Cortex of kidney (tissue), 1 donor: ENCODE measurements at places on chromosomes 4 and X.
A peak's percentile ranks its signal among the peaks of the same experiment; 100 is the strongest.

GRCh38 chrX:149129767-149130166, 375.3 kb downstream of the IDS start:
- no peak for DNase-seq

DNA sequence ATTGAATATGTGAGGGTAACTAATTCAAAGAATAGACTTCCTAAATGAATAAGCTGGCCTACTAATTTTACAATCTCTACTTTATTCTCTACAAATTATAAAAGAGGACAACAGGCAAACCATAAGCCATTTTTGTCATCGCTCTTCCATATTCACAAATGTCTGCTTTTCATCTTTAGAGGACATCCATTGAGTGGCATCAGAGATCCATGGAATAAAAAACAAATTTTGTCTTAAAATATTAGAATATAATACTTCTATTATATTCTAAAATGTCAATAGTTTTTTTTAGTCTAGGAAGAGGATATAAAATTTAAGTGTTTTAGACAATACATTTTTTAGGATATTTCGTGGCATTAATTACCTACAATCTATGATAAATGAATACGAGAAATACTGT, 300.9 kb upstream of the TACR3 start:
- no peak for DNase-seq

DNA sequence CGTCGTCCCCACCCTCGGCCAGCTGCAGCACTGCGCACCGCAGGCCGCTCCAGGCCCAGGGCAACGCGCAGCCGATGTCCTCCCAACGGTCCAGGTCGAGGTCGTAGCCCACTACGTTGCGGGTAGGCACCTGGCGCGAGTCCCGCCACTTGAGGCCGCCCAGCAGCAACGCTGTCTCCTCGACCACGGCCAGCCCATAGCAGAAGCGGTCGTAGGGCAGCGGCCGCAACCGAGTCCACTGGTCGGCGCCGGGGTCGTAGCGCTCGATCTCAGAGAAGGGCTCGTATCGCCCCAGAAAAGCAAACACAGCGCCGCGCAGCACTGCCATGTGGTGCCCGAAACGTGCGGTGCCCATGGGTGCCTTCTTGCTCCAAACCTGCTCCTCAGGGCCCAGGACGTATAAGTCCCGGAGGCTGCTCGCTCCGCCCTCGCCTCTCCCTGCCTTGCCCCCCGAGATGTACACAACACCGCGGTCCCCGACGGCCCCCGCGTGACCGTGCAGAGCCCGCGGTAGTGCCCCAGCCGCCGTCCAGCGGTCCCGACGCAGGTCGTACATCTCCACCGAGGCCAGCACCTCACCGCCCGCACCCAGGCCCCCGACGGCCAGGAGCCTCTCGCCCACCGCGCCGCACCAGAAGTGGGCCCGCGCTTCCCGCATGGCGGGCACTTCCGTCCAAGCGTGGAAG, 2.1 kb downstream of the KLHL34 start:
- no peak for DNase-seq

GRCh38 chrX:4805502-4805901, 1092.1 kb upstream of the PRKX start:
- no peak for DNase-seq

DNA sequence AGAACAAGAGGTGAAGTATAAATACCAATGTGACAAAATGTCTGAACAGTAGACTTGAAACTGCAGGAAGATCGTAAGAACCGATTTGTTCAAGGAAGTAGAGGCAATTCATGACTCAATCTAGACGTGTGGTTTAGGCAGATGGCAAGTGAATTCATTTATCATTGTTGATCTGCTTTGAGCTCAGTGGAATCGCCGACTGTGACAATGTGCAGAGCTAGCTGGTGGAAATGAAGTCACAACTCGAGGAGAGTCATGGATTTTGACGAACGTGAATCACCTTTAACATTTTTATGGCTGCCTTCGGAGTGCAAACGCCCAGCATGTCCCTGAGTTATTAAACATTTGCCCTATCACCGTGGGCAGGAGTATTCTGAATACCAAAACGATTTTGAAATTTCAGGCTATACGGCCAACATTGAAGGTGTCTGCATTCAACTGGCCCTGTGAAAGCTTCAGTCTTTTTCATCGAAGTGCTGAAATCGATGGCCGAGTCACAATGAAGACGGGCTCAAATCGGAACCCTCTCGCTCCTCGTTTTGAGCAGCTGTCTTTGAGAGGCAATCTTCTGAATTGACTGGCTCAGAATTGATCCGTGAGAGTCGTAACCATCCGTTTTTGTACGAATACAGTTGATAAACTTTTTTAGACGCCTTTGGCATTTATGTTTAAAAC, 689 bp upstream of the OGT start:
- DNase-seq = peak; percentile 6

DNA sequence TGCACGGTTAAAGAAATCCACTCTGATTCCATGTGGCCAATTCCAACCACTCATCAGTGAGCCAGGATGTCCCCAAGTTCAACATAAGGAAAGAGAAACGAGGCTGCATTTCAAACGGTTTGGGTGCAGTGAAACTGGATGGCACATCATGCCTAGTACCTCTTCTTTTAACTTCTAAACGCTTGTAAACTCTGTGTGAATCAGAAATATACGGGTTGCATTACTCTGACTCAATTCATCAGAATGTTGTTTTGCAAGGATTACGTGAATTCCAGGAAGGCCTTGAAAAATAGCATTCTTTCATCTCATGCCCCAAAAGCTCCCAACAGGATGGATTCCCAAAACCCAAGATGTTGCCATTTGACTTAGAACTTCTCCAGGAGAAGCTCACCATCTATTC, 270.4 kb downstream of the LDB2 start:
- no peak for DNase-seq

DNA sequence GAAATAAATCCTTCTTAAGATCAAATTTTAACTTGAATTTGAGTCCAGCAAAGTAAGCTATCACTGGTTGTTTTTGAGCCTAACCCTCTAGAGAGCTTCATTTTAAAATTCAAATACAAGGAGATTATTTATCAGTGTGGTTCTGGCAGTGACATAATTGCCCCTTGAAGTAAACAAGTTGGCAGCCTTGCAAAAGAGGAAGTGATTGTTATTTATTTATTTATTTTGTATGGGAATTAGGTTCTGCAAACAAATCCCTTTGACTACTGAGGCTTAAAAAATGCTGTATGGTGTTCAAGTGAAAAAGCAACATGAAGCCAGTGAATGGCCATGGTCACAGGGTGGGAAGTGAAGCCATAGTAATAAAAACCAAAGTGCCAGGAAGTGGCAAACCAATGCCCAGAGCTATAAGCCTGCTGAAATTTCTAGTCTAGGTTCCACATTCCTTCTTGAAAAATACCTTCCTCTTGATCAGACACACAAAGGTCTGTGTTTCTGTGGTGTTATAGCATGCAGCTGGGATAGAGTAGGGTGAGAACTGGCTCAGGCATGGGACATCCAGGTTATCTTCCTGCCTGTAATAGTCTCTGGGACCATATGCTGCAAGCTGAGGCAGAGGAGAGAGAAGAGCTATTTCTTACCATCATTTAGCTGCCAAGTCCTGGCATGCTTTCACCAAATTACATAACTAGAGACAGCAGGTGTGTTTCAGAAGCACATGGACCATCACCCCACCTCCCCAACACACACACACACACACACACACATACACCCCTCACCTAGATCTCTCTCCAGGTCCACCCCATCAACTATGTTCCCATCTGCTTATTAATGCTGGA, 47.1 kb upstream of the TSPAN7 start:
- DNase-seq = no peak

- no peak for DNase-seq
Observed at GRCh38 chr4:147735413-147736301, 3.8 kb downstream of the ARHGAP10 start.

GRCh38 chr4:137200322-137200721, 332.0 kb downstream of the PCDH18 start:
- DNase-seq = no peak

DNA sequence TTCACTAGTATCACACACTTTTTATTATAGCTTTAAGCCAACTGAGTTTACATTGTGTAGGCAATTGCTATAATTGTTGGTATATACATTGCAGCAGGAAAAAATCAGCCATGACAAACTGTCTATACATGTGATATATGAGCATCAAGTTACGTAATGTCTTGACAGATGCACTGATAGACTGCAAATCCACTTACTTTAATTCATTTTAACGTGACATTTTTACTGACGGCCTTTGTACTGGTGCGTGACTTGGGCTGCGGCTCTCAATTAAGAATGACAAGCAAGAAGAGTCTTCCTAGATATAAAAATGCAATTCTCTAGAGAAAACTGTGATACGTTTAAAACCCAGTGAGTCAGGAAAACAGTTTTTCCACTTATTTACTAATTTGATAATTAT, 143.8 kb downstream of the ACTRT1 start:
- DNase-seq = no peak
